ENCODE measurements at places on chromosomes 2 and 18.

DNA sequence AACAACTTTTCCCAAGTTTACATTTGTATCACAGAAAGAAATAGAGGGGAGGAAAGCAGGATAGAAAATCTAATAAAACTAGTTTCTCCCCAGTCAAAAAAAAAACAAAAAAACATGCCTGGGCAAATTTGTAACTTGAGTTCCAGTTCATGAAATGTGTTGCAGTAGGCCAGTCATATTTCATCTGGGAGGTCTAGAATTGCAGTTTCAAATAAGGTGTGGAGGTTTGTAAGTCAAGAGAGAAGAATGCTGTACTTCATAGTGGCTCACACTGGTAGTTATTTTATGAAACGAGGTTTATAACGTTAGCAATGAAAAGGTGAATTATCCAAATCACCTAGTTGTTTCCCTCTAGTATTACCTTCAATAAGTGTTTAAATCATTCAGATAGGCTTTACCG is 1313.9 kb upstream of the SLC39A10 start:
- no peak for DNase-seq

- DNase-seq: no peak
Observed at GRCh38 chr2:103285354-103285753, 523.5 kb downstream of the TMEM182 start.

- no peak for DNase-seq
Observed at GRCh38 chr2:200194746-200195145, 111.7 kb upstream of the SPATS2L start.

DNA sequence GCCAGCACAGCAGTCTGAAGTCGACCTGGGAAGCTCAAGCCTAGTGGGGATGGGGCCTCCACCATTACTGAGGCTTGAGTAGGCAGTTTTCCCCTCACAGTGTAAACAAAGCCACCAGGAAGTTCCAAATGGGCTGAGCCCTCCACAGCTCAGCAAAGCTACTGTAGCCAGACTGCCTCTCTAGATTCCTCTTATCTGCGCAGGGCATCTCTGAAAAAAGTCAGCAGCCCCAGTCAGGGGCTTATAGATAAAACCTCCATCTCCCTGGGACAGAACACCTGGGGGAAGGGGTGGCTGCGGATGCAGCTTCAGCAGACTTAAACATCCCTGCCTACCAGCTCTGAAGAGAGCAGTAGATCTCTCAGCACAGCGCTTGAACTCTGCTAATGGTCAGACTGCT is 218.4 kb upstream of the VRK2 start:
- DNase-seq: no peak

DNA sequence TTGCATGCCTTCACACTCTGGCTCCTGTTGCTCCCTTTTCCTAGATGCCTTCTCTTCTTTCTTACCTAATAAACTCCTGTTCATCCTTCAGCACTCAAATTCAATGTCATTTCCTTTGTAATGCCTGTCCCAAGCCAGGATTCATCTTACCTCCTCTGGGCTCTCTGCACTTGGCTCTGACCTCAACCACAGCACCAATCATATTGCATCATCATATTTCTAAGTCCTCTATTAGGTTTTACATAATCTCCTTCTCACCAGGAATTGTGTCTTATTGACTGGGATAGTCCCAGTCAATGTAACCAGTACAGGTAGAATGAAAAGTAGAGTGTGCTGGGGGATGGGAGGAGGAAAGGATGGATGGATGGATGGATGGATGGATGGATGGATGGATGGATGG is 187.1 kb downstream of the NRP2 start:
- no peak for DNase-seq

DNA sequence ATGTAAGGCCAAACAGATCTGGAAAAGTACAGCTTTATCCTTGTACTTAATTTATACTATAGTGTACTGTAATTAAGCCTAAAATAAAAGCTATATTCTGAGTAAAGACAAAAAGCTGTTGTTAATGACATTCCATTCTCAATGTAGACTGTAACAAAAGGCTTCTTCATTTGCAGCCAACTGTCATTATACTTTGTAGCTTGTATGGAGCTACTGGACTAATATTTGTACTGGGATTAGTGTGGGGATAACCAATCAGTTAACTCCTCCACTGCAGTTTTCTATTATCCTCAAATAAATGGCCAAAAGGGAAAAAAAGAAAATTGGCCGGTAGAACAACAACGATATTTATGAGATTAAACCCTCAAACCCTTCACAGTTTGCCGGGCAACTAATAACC is 66.5 kb downstream of the STK39 start:
- no peak for DNase-seq

GRCh38 chr2:208153156-208153555 is 7.2 kb upstream of the CRYGB start:
- DNase-seq: no peak

- DNase-seq: no peak
Observed at GRCh38 chr2:106789185-106789584, 96.8 kb downstream of the ST6GAL2 start.

GRCh38 chr2:42510608-42511243 is 16.9 kb upstream of the KCNG3 start:
- DNase-seq: no peak

DNA sequence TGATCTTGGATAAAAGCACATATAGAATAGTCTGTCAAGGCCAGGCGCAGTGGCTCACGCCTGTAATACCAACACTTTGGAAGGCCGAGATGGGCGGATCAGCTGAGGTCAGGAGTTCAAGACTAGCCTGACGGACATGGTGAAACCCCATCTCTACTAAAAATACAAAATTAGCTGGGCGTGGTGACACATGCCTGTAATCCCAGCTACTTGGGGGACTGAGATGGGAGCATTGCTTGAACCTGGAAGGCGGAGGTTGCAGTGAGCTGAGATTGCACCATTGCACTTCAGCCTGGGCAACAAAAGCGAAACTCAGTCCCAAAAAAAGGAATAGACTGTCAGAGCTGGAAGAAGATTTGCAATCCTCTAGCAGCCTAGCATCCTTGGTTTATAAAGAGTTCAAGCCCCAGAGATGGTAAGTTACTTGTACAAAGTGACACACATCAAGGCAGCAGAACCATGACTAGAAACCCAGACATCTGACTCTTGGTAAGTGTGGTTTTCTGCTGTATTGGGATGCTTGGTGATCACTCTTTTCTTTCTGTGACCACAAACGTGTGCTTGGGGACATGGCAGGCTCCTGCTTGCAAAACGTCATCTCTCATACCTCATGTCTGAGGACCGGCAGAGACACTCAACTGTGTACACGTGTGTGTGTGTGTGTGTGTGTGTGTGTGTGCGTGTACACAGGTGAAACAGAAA is 69.0 kb downstream of the OSBPL6 start:
- no peak for DNase-seq

- DNase-seq: peak; percentile 97
Observed at GRCh38 chr2:48120759-48121242, 214.5 kb upstream of the FBXO11 start.

DNA sequence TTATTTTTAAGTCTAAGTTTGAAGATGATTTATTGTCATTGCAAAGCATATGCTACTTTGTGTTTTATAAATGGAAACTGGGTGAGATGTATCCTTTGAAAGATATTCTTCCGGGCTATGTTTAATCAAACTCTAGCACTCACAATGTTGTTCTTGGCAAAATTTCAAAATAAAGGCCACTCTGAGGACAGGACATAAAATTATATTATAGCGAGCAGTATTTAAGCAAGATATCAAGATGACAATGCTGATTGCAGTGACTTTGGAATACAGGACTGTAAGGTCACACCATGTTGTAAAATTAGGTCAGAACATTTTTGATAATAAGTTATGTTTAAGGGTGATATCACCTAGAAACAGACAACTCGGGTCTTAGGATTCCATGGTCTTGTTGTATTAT is 14.2 kb downstream of the RPRM start:
- no peak for DNase-seq

DNA sequence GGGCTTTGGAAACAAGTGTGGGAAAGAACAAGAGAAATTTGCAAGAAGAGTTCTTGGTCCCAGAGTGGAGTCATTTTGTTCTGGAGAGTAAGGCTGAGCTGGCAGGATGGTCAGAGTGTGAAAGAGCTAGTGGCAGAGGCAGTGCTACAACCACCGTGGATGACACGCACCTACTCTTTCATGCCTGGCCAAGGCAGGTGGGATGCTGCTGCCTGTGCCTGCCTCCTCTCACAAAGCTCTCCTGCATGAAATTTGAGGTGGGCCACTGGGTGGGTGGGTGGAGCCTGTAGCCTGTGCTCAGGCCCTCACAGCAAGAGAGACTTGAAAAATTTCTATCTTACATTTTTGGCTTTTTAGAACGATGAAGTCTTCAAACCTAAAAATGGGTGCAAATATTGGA is 9.4 kb upstream of the INO80C start:
- DNase-seq: no peak

- DNase-seq: no peak
Observed at GRCh38 chr2:198587741-198588140, 783.3 kb downstream of the PLCL1 start.

DNA sequence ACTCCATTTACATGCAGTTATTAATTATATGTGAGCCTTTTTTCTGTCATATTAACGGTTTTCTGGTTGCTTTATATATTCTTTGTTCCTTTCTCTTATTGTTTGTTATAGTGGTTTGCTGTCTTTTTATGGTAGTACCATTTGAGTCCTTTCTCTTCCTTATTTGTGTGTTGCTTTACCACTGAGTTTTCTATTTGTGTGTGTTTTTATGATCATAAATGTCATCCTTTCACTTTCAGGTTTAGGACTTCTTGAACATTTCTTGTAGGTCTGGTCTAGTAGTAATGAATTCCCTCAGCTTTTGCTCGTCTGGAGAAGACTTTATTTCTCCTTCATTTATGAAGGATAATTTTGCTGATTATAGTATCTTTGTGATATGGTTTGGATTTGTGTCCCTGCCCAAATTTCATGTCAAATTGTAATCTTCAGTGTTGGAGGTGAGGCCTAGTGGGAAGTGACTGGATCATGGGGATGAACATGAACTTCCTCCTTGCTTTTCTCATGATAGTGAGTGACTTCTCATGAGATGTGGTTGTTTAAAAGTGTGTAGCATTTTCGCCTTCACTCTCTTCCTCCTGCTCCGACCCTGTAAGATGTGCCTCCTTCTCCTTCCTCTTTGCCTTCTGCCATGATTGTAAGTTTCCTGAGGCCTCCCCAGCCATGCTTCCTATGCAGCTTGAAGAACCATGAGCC is 11.5 kb downstream of the GCC2 start:
- DNase-seq: no peak

GRCh38 chr2:220057916-220058315 is 430.5 kb downstream of the SLC4A3 start:
- DNase-seq: no peak

DNA sequence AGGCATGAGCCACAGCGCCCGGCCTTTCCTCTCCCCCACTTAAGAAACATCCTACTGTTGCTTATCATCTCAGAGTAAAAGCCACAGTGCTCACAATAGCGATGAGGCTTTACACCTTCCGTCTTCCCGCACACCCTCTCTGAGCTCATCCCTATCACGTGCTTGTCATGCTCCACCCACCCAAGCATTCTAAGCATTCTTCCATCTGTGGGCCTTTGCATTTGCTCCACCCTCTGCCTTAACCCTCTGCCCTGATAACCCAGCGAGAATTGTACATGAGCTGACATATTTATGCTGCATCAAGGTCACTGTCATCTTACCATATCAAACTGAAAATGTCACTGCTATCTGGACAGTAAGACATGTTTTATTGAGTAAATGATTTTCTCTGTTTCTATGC is 22.6 kb downstream of the FOXI3 start:
- DNase-seq: no peak

DNA sequence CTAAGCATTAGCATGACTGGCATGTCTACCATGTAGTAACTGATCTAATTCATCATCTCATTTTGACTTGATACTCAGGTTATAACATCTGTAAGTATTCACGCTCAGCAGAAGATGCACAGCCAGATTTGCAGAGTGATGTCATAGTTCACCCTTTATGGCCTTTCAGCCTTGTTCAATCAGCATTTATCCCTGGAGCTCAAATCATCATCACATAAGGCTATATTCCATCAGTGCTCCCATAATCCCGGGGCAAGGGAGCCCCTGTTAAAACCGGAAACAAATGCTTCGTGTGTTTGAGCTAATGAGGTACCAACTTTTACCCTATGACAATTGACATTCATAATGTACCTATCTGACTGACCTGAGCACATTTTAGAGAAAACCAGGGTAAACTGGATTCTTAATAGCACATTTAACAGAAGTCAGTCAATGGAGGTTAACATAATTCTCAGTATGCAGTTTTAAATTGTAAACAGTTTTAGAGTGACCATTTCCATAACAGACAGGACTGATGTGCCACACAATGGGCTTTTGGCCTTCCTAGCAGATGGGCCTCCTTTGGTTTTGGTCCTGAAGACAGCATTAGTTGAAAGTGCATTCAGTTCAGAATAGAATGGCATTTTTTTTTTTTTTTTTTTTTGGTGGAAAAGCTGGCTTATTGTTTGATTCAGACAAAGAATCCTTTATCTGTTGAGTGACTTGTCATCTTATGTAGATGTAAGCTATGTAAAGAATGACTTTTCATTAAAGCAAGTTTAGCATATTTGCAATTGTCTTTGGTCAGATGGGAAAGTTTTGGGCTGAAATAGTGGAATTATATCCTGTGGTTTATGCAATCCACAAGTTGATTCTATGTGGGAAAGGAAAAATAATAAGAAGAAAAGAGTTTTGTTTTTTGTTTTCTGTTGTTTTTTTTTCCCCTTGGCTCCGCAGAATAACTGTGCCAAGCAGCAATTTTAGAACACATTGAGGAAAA is 866.0 kb upstream of the ACVR2A start:
- no peak for DNase-seq

DNA sequence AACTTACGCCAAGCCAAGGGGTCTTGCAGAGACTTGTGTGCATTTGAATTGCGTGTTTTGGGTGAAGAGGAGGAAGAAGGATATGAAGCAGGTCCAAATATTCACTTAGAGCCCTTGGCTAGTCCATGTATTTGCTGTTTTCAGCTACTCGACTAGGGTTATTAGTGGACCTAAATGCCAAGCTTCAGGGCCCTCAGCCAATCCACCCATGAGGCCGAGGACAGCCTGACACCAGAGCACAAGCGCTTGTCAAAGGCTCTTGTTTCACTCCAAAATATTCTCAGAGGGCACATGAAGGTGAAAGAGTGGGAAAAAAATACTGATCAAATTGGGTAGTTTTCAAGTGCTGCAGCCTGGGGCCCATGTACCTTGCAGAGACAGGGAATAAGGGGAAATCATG is 174.8 kb upstream of the ACAA2 start:
- DNase-seq: no peak

GRCh38 chr2:158746488-158746887 is 48.6 kb upstream of the DAPL1 start:
- DNase-seq: no peak

GRCh38 chr2:106338043-106338442 is 130.2 kb downstream of the RGPD3 start:
- DNase-seq: no peak

GRCh38 chr18:79309614-79310358 is 85.9 kb upstream of the NFATC1 start:
- DNase-seq: no peak

DNA sequence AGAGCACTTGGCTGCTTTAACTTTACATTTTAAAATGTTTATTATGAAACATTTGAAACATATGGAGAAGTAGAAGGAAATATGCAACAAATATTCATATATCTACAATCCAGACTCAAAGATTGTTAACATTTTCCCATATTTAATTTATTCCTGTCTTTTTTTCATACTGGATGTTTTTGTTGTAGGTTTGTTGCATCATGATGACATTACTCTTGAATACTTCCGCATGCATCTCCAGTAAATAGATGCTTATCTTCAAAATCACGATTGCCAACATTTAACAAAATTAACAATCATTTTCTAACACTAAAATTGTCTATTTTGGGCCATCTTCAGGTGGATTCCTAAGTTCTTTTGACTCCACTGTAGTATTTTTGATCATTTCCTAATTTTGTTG is 21.1 kb upstream of the IL18RAP start:
- no peak for DNase-seq

All from SIG-M5 (cell line).